ENCODE measurements at places on chromosomes 13 and 19. TPM values are rescaled to one million over a fixed set of nuclear protein-coding genes. Genes with fewer than 3 reads are reported as not detected.
A peak's percentile ranks its signal among the peaks of the same experiment; 100 is the strongest.

GRCh38 chr13:39481491-39481890 lies 121.5 kb downstream of the LHFPL6 start:
- no peak for DNase-seq

DNA sequence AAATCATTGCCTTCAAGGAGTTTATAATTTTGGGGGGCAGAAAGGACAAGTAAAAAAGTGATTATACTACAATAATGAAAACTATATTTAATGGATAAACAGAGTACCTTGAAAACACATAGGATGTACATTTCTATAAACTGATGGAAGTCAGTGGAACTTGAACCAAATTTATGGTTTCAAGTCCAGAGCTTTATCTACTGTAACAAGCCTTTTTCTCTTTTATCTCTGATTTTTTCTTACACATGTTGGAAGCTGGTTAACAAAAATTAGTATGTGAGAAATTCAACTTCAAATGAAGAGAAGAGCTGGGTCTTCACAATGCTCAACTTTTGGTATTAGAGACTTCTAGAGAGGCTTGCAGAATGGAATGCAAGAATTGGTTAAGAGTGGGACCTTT lies 393.6 kb downstream of the LMO7 start:
- no peak for DNase-seq

DNA sequence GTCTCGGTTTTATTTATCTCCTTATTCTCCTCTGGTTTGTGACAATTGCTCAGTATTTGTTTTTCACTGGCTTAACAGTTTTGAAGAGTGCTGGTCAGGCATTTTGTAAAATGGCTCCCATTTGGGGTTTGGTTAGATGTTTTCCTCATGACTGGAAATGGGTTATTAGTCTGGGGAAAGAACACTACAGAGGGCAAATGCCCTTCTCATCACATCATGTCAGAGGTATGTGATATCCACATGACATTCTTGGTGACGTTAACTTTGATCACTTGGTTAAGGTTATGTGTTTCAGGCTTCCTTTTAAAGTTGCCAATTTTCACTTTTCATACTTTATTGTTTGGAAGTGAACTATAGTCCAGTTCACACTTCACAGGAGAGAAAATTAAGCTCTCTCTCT lies 74.8 kb upstream of the KLHL1 start:
- DNase-seq, result no peak

GRCh38 chr19:18495204-18495911 lies 26.5 kb downstream of the ELL start:
- no peak for DNase-seq

GRCh38 chr13:105597573-105597972 lies 937.9 kb downstream of the EFNB2 start:
- no peak for DNase-seq

GRCh38 chr19:45848922-45849321 lies 14.0 kb downstream of the SYMPK start:
- DNase-seq, result no peak

DNA sequence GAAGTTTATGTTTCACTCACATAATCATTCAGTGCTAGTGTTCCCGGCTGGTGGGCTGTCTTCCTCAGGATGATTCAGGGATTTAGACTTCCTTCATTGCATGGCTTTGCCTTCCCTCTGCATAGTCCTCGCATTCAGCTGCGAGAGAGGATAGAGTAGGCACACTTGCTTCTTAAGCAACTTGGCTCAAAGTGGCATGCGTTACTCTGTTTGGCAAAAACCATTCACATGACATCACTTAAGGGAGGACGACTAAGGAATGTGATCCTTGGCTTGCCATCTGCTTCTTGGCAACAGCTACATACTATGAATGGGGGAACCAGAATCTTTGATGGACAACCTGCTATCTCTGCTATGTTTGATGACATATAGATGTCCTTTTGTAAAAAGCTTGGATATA lies 359.3 kb downstream of the TDRD3 start:
- no peak for DNase-seq

GRCh38 chr19:12752056-12752781 lies 628 bp downstream of the BEST2 start:
- no peak for DNase-seq

- DNase-seq, result no peak
Measured at GRCh38 chr13:74476365-74476764, 342.2 kb upstream of the KLF12 start.

DNA sequence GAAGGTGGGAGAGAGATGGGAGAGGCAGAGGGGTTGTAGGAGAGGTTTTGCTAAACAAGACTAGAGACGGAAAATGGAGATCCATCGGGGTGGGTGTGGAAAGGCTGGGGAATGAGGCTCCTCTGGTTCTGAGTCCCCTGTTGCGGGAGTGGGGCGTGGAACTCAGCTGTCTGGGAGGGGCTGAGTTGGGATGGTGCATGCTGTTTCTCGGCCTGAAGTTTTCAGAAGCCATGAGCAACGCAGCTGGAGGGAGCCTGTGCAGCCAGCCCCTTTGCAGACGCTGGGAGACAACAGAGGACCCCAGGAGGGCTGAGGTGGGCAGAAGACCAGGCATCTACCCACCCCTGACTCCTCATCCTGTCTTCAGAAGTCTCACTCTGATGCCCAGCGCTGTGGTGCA lies 7.4 kb upstream of the GIPR start:
- no peak for DNase-seq

DNA sequence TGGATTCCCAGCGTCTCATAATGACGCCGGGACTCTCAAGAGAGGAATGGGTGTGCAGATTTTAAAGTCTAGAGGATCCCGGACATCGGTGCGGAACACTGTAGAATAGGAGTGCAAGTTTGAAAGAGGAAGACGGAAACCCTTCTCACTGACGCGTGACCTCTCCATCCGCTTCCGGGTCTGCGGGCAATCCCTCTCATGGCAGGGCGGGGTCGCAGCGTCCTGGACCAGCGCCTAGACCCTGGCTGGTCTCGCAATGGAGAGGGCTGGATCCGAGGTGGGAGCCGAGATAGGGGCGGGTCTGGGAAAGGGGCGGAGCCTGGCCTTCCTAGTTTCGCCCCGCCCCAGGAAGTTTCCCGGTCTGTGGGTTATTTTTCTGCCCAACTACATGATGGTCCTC lies 4.6 kb upstream of the ZNF845 start:
- DNase-seq, result no peak

GRCh38 chr13:24032252-24032651 lies 128.3 kb upstream of the SPATA13 start:
- no peak for DNase-seq

DNA sequence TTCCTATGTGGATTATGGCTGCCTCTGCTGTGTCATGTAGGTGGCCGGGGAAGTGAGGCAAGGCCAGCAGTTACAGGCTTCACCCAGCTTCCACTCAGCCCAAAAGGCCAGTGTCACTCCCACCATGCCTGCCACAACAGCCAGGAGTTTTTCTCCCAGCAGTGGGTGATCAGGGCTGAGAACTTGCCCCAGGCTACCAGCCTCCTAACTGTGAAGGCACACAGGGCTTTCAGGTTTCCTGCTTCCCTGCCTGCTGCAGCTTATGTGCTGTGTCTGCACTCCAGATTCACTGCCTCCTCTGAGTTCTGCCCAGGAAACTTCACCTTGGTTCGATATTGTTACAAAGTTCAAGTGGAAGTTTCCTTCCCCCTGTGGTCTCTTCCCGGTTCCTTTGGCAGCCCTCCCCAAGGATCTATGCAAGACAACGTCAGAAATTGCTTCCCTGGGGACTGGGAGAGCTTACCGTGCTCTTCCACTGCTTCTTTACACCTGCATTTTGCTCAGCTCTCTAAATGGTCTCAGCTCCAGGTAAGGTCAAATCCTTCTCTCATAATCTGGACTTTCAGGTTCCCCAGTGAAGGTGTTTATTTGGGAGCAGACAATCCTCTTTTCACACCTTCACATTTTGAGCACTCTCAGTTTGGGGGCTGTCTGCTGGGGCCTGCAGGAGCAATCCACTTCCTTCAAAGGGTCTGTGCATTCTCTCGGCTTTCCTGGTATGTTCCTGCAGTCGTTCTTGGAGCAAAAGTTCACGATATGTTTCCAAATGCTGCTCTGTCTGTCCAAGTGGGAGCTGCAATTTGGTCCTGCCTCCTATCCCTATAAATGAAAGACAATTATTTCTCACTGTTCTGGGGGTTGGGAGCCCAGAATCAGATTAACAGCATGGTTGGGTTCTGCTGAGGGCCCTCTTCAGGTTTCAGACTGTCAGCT lies 1730.1 kb upstream of the PRR20A start:
- no peak for DNase-seq

DNA sequence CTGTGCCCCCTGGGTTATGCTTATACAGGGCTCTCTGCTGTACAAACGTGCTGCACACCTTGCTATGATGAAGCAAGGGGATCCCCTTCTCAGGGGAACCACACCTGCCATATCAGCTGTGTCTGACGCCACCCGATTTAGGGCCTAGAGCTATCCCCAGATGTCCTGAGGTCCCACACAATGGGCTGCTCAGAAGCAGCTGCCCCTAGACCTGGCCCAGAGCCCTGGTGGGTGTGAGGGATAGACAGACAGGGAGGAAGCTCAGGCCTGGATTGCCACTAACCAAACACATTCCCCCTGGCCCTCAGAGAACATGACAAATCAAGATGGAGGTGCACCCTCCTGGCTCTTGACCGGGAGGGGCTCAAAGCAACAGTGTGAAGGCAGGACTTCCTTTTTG lies 59.3 kb downstream of the TSHZ3 start:
- no peak for DNase-seq

DNA sequence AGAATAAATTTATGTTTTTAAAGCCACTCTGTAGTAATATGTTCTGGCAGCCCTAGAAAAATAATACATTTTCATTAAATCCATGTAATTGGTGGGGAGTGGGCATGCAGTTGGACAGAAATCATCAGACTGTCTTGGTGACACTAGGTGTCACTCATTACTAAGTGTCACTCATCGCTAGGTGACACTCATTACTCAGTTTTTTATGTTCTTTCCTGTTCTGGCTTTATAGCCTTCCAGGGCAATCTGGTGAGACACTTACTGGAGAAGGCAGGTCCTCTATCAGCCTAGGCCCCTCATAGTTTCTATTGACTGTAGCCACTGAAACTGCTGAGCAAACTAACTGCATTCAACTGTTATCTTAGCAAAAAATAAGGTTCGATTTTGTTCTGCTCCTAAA lies 542.1 kb downstream of the SLITRK1 start:
- no peak for DNase-seq

- DNase-seq, result no peak
Measured at GRCh38 chr13:100349594-100349993, 239.0 kb downstream of the GGACT start.

- DNase-seq, result no peak
Measured at GRCh38 chr19:7376151-7376852, 27.6 kb downstream of the ARHGEF18 start.

GRCh38 chr13:60016229-60016628 lies 147.5 kb downstream of the DIAPH3 start:
- DNase-seq, result no peak

- DNase-seq, result no peak
Measured at GRCh38 chr19:2376784-2377519, 16.9 kb downstream of the TMPRSS9 start.

GRCh38 chr19:1590641-1591397 lies 1.8 kb downstream of the MBD3 start:
- DNase-seq, result peak; percentile 43

DNA sequence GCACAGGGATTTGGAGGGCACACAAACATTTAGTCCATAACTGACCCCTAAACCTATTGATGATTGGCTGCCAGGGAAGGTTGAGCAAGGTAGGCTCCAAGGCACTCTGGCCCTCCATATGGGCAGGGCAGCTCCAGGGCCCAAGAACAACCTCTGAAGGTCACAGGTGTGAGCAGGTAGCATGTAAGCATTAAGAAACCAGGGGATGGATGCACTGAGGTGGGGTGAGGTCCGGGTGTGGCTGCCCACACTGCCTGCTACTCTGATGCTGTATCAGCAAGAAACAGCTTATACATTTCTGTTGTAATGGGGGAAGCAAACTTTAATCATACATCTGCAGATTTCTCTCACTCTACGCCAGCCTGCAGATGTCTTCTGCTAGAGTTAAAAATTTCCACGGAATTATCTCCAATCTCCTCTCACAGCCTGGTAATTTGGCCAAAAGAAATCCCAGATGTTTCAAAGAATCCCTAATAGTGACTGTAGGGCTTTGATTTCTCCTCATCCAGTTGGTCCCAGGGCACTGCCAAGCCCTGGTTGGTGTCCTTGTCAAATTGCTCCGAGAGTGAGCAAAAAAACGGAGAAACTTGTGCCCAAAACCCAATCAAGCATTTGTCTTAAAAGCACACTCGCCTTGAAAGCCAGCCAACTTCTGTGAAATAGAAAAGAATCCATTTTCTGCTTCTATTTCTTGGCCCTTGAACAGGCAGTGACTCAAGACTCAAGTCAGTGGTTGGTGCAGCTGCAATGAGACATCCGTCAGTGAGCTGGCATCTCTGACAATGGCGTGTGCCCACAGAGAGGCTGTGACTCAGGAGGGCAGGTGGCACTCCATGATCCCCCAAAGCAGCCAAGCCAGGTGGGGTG lies 72.5 kb upstream of the MRI1 start:
- DNase-seq, result peak; percentile 14

- no peak for DNase-seq
Measured at GRCh38 chr13:49042476-49042875, 66.8 kb downstream of the FNDC3A start.

- DNase-seq, result peak; percentile 88
Measured at GRCh38 chr19:10543420-10544241, at the start of gene ATG4D. Gene ATG4D (plus strand): TSS chr19:10543904. CDS start chr19:10544091, 187 bp downstream.

- no peak for DNase-seq
Measured at GRCh38 chr19:47839913-47840312, 18.2 kb downstream of the CRX start.

DNA sequence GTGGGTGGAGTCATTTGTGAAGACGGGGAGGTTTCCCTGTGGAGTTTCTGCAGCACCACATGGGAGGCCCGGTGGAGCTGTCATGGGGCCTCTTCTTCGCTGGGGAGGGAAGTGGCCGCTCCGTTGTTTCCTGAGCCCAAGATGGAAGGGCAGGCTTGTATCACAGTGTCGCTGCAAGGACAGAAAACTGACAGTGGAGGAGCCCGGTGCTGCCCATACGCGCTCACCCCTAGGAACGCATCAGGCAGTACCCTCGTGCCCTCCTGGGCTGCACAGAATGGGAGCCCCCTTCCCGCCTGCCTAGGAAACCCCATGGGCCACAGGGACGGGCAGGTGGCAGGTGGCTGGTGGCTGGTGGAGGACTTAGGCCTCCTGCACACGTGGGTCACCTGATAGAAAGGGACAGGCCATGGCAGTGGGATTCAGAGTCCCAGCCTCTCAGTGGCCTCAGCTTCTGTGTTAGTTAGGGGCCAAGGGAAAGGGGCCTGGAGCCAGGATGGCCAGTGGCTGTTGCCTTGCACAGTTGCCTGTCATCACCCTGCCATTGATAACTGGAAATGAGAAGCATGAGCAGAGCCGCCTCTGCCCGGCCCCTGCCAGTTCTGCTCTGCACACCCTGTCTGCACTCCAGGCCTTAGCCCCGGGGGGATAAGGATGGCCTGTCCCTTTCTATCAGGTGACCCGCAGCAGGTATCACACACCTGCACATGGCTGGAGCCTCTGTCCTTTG lies 7.6 kb downstream of the COL4A2 start:
- no peak for DNase-seq

- DNase-seq, result peak; percentile 87
Measured at GRCh38 chr19:54420383-54421168, 5.3 kb downstream of the TTYH1 start.

Gene GTPBP3
- 30.6 TPM for total RNA-seq

Gene FAM216B
- total RNA-seq, result not detected

Gene ZNF430
- 6.1 TPM for total RNA-seq

Gene MEIOSIN
- not detected for total RNA-seq

Gene KCTD15
- total RNA-seq, result 18.6 TPM

Gene FUT6
- 2.8 TPM for total RNA-seq

Gene ZNF90
- total RNA-seq, result 6.2 TPM

Gene RNF225
- total RNA-seq, result 0.61 TPM

Gene CACNG8
- 19.0 TPM for total RNA-seq

Gene MAP4K1
- 1.2 TPM for total RNA-seq
